Neuronal stem cell (in vitro differentiated cells): ENCODE measurements at places on chromosomes 5 and 9.
A peak's percentile ranks its signal among the peaks of the same experiment; 100 is the strongest.

DNA sequence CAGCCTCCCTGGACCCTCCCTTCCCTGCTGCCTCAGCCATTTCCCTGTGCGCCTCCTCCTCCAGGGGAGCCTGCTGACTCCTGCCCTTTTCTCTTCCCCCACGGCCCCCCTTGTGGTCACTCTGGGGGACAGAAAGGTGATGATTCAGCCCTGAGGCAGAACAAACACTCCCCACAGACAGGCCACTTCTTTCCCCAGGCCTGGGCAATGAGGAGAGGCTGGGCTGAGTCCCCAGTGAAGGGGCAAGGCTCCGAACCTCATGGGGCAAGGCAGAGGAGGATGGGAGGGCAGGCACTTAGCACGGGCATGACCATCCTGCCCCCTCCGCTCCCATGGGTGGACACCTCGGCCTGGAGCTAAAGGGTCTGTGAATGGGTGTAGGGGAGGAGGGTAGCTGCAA is 21.0 kb downstream of the CSF1R start:
- DNase-seq, result no peak

DNA sequence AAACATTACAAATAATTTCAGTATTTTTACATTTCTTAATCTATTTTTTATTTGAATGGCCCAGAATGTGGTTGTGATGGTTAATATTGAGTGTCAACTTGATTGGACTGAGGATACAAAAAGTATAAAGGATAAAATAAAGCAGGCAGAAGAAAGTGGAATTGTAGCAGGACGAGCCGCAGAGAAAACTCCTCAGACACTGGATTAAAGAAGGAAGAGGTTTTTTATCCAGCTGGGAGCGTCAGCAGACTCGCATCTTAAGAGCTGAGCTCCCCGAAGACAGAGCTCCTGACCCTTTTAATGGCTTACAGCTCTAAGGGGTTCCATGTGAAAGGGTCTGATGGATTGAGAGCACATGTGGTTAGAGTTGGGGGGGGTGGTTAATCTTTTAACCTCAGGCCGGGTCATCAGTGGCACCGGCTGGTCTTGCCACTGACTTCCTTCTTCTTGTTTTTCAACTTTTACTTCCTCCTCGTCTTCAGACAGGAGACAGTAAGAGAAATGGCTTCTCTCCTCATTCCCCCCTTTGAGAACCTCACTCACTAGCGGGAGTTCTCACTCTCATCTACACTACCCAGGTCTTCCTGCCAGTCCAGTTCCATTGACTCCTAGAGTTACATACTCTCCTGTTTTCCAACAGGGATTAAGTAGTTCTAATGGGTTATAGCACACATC is 80.0 kb downstream of the TMEM161B start:
- DNase-seq, result no peak

- no peak for DNase-seq
Measured at GRCh38 chr5:148808864-148809642, 17.4 kb upstream of the ADRB2 start.

- DNase-seq, result peak; percentile 56
Measured at GRCh38 chr5:14628346-14628745, 36.2 kb upstream of the OTULIN start.

- DNase-seq, result no peak
Measured at GRCh38 chr9:137293482-137294090, 8.5 kb downstream of the NRARP start.

- no peak for DNase-seq
Measured at GRCh38 chr5:92581690-92582089, 999.3 kb downstream of the NR2F1-AS1 start.
